T-cell (primary cell): ENCODE measurements at places on chromosomes 12 and 14.
A peak's percentile ranks its signal among the peaks of the same experiment; 100 is the strongest.

- no peak for DNase-seq
These were observed 412 bp downstream of the TM9SF1 start for GRCh38 chr14:24194873-24195185.

GRCh38 chr14:81727218-81727617 lies 193.6 kb upstream of the SEL1L start:
- DNase-seq = no peak

DNA sequence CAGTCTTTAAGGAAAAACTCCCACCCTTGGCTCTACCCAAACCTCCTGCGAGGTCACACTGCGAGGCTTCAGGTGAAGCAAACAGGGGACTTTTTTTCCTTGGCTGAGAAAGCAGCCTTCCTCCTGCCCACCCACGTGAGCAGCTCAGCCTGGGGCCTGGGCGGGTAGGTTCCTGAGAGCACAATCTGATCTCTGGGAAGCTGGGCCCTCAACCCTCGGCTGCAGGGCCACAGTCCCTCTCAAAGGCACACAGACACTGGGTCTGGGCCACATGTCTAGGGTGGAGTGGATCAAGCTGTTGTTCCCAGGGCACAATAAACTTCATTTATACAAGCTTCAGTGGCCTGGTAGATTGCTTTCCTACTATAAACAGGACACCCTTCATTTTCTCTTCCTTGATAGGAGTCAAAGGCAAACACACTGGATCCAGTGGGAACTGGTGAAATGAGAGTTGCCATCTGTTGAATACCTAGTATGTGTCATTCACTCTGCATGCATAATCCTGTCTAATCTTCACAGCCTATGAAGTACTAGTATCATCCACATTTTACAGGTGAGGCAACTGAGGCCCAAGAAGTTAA lies 41.3 kb upstream of the PNMA1 start:
- no peak for DNase-seq

- DNase-seq = no peak
These were observed 192.0 kb downstream of the TTC7B start for GRCh38 chr14:90624227-90624626.

GRCh38 chr12:54680374-54680773 lies 32.2 kb upstream of the DCD start:
- DNase-seq = peak; percentile 3

GRCh38 chr14:36270191-36270590 lies 50.2 kb downstream of the MBIP start:
- DNase-seq = no peak

GRCh38 chr12:10033783-10034545 lies 3.5 kb downstream of the CLEC9A start:
- no peak for DNase-seq

- no peak for DNase-seq
These were observed 464.8 kb downstream of the RAD51B start for GRCh38 chr14:68284333-68284732.

- no peak for DNase-seq
These were observed 91.3 kb downstream of the PRKD1 start for GRCh38 chr14:29836395-29836794.

GRCh38 chr14:80946797-80947196 lies 5.3 kb upstream of the CEP128 start:
- no peak for DNase-seq
